ENCODE measurements at places on chromosomes 11 and 22. TPM values are rescaled to one million over a fixed set of nuclear protein-coding genes. Genes with fewer than 3 reads are reported as not detected.

GRCh38 chr11:79244241-79244772 lies 196.5 kb downstream of the TENM4 start:
- peaks cover 3% of the 10 kb centered on the region for H3K4me1 ChIP-seq
- no peak overlapping the region for H3K27ac ChIP-seq
- no peaks in the 10 kb centered on the region for H3K36me3 ChIP-seq
- H3K27me3 ChIP-seq = no peaks in the 10 kb centered on the region

DNA sequence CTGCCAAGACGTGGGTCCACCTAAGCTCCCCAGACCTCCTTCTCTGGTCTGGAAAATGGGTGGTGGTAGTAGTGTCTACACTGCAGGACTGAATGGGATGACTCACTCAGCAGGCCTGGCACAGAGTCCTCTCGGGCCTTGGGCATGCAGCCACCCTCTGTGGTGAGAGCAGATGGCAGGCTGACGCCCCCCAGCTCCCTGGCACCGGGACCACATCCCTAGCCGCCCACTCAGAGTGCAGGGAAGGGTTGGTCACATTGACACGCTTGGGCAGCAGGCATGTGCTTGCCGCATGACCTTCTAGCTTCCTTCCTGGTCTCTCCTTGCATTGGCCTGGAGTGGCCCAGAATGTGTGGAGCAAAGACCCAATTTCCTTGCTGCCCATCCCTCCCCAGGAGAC lies 30.7 kb upstream of the PRODH start:
- no peaks in the 10 kb centered on the region for H3K4me1 ChIP-seq
- no peak overlapping the region for H3K27ac ChIP-seq
- no peak for DNase-seq
- no peak overlapping the region for H3K4me3 ChIP-seq
- no peaks in the 10 kb centered on the region for H3K36me3 ChIP-seq

GRCh38 chr11:23497040-23497439 lies 636.8 kb upstream of the CCDC179 start:
- no peak overlapping the region for H3K4me3 ChIP-seq
- H3K36me3 ChIP-seq = no peaks in the 10 kb centered on the region
- no peaks in the 10 kb centered on the region for H3K27me3 ChIP-seq
- H3K4me1 ChIP-seq = no peaks in the 10 kb centered on the region
- no peak for DNase-seq

DNA sequence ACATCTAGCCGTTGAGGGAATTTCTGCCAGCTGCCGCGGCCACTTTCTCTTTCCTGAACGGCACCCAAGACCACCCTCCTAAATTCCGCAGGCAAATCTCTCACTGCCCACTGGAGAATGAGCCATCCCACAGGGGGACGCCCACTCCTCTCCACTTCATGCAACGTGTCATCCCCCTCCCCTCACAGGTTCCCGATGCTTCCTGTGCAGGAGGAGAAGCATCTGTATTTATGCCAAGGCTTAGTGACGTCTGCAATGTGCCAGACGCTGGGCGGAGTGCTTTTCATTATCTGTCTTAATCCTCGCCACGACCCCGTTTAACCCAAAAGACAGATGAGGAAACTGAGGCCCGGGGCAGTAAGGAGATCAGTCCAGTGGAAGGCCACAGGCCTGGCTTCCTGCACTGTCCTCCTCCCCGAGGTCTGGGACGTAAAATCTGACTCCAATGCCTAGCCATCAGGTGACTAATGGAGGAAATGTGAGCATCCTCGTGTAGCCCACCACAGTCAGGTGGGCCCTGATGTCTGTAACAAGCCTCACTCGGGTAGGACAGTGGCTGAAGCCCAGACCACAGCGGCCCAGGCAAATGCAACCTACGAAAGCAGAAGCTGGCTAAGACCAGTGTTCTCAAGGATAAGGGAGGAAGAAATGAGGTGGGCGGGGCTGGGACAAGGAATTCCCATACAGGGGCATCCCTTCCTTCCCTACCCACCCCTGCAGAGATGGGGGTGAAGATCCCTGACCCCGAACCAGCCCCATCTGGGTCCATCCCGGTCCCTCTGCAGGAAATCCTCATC lies 23.1 kb downstream of the MN1 start:
- no peak overlapping the region for H3K4me3 ChIP-seq
- H3K27ac ChIP-seq = no peak overlapping the region
- DNase-seq = no peak
- peaks cover 22% of the 10 kb centered on the region for H3K4me1 ChIP-seq

GRCh38 chr11:28384418-28384817 lies 276.2 kb downstream of the METTL15 start:
- no peaks in the 10 kb centered on the region for H3K4me1 ChIP-seq
- no peak overlapping the region for H3K4me3 ChIP-seq
- no peaks in the 10 kb centered on the region for H3K27me3 ChIP-seq
- no peak for DNase-seq
- H3K27ac ChIP-seq = no peak overlapping the region

DNA sequence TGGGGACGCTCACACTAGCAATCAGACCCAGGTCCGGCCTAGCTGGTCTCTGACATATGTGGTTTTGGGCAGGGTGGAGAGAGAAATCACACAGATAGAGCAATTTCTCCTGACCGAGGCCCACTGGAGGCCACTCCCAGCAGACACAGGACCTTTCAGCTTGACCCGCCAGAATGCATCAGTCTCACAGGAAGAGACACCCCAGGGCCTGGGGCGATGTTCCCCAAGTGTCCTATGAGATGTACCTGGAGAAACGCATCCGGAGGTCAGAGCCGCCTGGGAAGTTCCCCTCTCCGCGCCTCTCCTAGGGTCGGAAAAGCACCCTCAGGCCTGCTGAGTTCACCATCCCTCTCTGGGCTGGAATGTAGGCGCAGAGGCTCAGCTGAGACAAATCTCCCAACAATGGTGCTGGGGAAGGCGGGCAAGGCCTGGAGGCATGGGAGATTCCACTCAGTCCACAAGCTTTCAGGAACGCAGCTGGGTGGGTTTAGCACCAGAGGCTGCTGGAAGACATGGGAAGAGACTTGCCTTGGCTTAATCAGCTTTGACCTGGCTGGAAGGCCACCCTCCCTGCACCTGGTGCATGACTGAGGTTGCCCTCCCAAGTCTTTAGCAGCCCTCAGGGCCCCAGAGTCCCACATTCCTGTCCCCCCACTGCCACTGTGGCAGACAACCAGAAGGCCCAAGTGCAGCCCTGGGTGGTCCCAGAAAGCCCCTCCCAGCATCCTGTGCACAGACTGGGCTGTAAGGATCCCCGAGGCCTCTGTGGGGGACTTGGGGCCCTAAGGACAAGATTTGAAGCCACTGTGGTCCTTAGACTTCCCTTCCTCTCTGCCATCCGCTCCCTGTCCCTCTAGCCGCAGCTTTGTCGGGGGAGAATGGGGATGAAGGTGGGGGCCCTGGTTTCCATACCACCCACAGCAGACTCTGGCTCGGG lies 57.5 kb downstream of the RTL6 start:
- H3K4me1 ChIP-seq = peaks cover 11% of the 10 kb centered on the region
- H3K27ac ChIP-seq = no peak overlapping the region
- no peak for DNase-seq

LINC01488 gene
- total RNA-seq = 1.6 TPM

RASL10A gene
- total RNA-seq = 3.6 TPM

All from cardiac muscle cell (in vitro differentiated cells and primary cell).